ENCODE measurements at places on chromosomes 11 and 22.
A peak's percentile ranks its signal among the peaks of the same experiment; 100 is the strongest.

DNA sequence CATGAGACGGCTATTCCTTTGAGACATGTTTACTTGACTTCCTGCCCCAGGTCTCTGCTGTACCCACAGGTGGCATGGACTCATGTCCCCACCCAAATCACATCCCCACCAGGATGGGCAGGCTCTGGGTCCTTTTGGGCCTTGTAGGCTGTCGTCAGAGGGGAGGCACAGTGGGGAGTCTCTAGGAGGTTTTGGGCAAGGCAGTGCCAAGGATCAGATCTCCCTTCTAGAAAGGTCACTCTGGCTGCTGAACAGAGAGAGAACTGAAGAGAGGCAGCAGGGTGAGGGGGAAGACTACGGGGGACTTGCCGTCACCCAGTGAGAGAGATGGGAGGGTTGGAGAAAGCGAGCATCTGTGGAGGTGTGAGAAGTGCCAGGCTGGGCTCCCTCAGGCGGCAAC lies 4.6 kb upstream of the KCNQ1OT1 start:
- no peak for DNase-seq

DNA sequence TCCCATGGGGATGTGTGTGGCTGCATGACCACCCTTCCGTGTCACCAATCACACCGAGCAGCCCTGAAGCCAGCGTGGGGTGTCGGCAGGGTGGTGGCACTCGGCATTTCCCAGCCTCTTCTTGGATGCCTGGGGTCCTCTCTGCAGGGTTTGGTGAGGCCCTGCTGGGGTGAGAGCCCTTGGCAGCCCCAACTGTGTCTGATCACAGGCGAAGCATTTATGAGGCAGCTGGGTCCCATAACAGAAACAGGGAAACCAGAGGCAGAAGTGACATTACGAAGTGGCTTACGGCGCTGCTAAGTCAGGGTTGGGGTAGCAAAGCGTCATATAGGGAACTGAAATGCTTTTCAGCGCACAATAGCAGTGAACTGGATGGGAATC lies 92.3 kb upstream of the SEPTIN5 start:
- DNase-seq = no peak

GRCh38 chr11:414318-414857 lies 411 bp downstream of the SIGIRR start:
- DNase-seq = no peak

- DNase-seq = no peak
These were observed 52.1 kb upstream of the TCF20 start for GRCh38 chr22:42322562-42322926.

GRCh38 chr11:8309862-8310261 lies 46.2 kb upstream of the LMO1 start:
- DNase-seq = no peak

- DNase-seq = no peak
These were observed 210.6 kb downstream of the NTM start for GRCh38 chr11:131581046-131581445.

- no peak for DNase-seq
These were observed 44.8 kb upstream of the SMCO4 start for GRCh38 chr11:93587858-93588581.

GRCh38 chr22:23079240-23079768 lies 9.0 kb downstream of the GNAZ start:
- DNase-seq = no peak

DNA sequence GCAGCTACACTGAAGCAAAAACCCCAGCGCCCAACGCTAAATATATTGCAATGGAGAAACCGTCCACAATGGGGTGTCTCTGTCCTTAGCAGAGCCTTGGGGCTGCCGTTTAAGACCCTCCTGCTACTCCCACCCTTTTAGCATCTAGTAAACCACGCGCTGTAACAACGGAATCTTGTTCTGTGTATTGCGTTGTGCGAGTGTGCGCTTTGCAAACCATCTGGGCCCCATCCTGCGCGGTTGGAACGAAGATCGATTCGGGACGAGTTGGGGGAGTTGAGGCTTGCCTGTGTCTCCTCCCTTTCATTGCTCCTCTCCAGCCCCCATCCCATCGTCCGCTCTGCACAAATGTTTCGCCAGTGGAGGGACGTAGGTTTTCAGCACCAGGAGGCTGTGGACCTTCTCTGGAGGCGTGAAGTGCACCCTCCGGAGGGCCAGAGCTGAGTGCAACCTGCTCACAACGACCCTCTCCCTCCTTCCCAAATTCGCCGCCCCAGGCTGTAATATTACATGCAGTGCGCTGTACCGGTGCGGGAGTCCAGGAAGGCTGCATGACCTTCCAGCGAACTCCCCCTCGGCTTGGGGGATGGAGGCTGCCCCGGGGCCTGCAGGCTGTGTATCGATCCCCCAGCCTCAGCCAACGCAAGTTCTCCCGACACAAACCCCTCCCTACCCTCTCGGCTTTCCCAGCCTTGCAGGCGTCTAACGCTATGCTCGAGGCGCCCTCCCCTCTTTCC lies 1.6 kb upstream of the KMT2A start:
- no peak for DNase-seq

- no peak for DNase-seq
These were observed 145.1 kb downstream of the SWAP70 start for GRCh38 chr11:9808943-9809342.

DNA sequence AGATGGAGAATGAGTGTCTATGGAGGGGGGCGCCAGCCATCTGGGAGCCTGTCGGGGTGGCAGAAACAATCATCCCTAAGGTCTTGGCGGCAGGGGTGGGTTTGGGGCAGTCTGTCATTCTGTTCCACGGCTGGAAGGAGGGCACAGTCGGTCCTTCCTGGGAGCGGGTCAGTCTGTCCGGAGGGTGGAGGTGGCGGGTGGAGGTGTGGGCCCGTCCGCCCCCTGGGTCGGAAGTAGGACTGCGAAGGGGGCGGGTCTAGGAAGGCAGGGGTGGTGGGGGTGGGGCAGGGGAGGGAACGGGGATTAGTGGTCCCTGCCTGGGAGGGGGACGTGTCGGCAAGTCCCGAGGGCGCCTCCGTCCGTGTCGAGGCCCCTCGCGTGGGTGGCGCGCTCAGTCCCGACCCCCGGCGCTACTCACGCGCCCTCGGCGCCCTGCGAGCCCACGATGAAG lies 461 bp downstream of the TBC1D10A start:
- peak; percentile 8 for DNase-seq

DNA sequence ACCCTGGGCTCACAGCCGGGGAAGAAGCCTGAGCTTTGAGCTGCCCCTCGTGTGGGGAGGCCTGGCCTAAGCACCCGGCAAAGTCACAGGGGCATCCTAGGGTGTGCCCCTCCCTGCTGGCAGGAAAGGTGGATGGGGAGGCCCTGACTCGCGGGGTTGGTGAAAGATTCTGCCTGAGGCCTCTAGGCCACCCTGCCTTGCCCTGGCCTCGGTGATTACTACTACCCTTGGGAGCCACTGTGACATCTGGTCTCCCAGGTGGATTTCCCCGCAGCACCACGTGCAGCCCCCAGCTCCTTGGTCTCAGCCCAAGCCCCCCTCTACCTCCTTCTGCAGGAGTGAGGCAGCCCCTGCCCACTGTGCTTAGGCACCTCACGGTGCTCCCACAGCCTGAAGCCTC lies 23.9 kb downstream of the GNAZ start:
- DNase-seq = no peak

GRCh38 chr22:24285245-24285644 lies 14.6 kb downstream of the SPECC1L start:
- no peak for DNase-seq

DNA sequence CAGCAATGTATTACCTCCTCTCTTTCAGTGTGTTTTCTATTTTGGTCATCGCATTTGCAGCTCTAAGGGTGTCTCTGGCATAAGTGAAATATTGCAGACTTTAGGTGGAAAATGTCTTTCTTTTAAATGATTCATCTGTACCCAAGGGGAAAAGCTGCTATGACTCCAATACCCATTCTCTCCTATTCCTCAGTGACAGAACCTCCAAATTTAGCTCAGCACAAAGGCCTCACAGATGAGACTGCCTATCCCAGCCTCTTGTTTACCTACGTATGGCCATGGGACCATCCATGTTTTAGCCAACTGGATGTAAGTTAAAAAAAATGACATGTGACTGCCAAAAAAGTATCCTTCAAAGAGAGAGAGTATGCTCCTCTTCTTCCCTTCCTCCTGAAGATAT lies 7.9 kb downstream of the MTMR2 start:
- no peak for DNase-seq

DNA sequence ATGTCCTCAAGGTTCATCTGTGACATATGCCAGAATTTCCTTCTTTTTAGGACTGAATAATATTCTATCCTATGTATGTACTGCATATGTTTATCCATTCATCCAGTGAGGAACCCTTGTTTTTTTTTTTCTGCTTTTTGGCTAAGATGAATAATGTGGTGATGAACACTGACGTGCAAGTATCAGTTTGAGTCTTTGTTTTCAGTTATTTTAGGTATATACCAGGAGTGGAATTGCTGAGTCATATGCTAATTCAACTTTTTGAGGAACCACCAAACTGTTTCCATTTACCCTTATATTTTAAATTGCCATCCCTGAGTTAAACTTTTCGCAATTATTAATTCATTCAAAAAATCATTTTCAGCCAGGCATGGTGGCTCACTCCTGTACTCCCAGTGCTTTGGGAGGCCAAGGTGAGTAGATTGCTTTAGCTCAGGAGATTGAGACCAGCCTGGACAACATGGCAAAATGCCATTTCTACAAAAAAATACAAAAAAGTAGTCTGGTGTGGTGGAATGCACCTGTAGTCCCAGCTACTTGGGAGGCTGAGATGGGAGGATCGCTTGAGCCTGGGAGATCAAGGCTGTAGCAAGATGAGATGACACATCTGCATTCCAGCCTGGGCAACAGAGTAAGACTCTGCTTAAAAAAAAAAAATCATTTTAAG lies 64.2 kb downstream of the MICAL2 start:
- no peak for DNase-seq

DNA sequence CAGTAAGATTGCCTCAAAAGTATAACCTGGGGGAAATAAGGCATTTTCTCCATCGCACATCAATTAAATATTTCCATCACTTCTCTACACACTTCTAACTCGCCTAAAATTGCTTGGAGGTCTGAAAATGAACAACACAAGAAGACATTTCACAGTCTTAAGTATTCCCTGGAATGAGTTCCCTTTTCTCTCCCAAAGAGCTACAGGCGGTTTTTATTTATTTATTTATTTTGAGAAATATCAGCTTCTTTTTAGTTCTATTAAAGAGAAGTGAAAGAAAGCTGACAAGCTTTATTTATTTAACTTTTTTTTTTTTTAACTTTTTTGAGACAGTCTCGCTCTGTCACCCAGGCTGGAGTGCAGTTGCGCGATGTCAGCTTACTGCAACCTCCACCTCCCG lies 11.5 kb upstream of the PARVB start:
- DNase-seq = no peak

GRCh38 chr22:49567899-49568750 lies 259.5 kb downstream of the BRD1 start:
- no peak for DNase-seq

- DNase-seq = peak; percentile 25
These were observed 579 bp downstream of the TANGO2 start for GRCh38 chr22:20021196-20022181.

GRCh38 chr11:36356201-36356600 lies 60.1 kb downstream of the PRR5L start:
- DNase-seq = no peak

DNA sequence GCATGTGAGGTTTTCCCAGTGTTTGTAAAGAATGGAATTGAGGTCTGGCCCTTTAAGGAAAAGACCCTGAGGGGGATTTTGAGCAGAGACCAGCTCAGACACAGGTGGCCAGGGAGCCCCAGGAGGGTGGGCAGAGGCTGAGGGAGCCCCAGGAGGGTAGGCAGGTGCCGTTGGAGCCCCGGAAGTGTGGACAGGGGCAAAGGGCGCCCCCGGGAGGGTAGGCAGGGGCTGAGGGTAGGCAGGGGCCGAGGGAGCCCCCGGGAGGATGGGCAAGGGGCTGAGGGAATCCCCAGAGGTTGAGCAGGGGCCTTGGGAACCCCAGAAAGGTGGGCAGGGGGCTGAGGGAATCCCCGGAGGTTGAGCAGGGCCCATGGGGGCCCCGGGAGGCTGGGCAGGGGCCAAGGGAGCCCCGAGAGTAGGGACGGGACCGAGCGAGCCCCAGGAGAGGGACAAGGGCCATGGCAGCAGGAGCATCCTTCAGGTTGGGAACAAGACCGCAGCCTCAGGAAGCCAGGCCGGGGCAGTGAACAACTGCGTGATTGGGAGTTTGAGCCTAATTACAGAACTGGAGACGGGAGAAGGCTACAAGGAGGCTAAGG lies 292.0 kb downstream of the BRD1 start:
- DNase-seq = no peak

DNA sequence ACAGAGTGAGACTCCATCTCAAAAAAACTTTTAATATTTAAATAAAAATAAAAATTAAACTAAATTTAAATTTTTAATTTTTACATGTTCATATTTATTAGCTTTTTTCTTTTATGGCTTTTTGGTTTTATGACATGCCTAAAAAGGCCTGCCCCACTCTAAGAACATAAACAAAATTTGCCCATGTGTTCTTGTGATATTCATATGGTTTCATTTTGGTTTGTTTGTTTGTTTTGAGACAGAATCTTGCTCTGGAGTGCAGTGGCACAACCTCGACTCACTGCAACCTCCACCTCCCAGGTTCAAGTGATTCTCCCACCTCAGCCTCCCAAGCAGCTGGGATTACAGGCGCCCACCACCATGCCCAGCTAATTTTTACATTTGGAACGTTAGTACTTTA lies 27.7 kb downstream of the SUSD2 start:
- no peak for DNase-seq

- DNase-seq = no peak
These were observed at the start of gene FERMT3 for GRCh38 chr11:64206457-64207255. Gene FERMT3 (plus strand): TSS chr11:64206721. CDS start chr11:64207365, 644 bp downstream.
